HT-29 (cell line): ENCODE measurements at places on chromosomes 3 and 15. TPM values are rescaled to one million over a fixed set of nuclear protein-coding genes. Genes with fewer than 3 reads are reported as not detected.

DNA sequence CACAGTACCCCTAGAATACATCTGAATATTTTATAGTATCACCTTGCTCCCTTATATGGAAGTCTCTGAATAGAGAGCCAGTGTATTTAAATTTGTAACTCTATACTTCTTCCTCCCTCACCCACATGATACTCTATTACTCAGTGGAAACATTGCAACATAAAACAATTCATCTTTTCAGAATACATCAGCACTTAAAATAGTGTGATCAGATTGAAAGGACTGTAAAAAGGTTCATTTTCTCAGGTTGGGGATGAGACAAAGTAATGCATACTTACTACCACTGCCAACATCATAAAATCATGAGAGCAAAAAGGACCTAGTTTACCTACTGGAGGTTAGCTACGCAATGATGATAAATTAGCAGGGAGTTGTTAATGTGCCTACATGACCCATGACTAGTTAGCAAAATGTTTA lies 13.8 kb upstream of the THRB start:
- no peak for DNase-seq

DNA sequence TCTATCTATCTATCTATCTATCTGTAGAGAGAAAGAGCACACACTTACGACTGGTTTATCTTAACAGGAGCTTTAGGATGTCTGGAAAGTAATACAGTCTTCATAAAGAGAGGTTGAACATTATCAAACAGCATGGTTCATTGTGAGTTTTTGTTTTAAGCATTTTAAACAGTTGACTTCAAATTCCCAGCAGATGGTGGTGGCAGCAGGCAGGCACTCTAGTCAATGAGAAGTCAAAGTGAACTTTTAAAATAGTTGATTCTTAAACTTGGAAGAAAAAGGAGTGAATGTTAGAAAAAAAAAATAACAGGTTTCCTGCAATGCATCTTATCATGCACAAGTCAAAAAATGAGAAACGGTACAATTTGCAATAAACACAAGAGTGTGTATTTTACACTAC lies 432.7 kb downstream of the IL5RA start:
- no peak for DNase-seq

- DNase-seq, result no peak
These were observed 59.4 kb upstream of the TRIM71 start for GRCh38 chr3:32758375-32758753.

GRCh38 chr15:95134431-95135110 lies 903.2 kb downstream of the MCTP2 start:
- DNase-seq, result no peak

DNA sequence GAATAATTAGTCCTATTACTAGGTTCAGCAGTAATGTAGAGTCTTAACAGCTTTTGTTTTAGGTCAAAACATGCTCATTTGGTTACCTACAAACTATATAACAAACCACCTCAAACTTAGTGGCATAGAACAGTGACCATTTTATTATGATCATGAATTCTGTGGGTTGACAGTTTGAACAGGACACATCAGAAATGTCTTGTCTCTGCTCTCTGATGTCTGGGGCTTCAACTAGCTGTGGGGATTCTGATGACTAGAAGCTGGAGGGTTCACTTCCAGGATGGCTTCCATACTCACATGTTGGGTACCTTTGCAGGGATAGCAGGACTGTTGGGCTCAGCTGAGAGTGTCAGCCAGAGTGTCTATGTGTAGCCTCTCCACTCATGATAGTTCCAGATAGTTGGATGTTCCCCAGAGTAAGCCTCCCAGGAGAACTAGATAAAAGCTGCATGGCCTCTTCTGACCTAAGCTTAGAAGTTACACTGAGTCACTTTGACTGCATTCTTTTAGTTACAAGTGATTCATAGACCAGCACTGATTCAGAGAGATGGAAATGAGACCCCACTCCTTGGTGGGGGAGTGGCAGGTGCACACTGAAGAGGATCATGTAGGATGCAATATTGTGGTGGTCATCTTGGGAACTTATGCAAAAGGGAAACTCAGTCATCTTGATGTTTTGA lies 32.6 kb downstream of the PLCL2 start:
- DNase-seq, result no peak

GRCh38 chr3:46866032-46866595 lies 2.9 kb upstream of the MYL3 start:
- DNase-seq, result no peak

DNA sequence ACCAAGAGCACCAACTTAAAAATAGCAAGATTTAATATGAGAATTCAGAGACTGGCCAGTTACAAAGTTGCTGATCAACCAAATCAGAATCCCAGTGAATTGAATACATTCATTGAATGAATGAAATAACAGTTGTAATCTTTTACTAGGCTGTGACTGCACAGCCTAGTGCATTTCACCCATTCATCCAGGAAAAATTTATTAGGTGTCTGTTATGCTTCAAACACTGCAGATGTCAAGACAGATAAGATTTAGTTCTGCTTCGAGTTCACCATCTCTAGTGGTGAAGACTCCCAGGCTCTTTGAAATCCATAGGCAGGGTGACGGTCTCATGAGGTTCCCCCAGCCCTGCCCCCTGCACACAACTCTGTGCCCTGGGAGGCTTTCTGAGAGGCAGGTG lies 28.9 kb downstream of the TGM4 start:
- DNase-seq, result no peak

DNA sequence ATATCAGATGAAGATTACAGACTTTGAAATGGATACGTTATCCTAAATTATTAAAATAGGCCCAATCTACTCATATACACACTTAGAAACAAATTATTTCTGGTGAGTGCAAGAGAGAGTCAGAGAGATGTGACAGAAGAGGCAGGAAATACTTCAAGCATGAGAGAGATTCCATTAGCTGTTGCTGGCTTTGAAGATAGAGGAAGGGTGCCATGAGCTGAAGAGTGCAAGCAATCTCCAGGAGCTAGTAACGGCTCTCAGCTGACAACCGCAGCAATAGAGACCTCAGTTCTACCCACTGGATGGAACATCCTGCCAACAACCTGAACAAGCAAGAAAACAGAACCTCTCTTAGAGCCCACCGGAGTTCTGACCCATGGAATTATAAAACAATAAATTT lies 270.7 kb upstream of the SLITRK3 start:
- no peak for DNase-seq

DNA sequence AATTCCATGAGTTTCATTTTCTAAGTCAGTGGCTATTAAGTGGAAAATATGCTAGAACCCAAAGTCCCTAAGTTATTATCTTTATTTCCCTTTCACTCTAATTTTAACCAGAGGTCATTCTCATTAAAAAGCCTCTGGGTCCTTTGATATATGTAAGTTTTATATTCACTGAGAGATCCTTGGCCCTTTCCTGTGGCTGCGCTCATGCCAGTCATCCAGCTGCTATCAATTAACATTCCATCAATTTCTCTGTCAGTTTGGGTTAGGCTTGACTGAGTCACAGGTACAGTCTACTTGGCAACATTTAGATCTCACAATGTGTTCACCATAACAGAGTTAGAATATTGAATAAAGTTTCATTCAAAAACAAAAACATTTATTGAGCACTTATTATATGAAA lies 58.0 kb upstream of the FBN1 start:
- DNase-seq, result no peak

DNA sequence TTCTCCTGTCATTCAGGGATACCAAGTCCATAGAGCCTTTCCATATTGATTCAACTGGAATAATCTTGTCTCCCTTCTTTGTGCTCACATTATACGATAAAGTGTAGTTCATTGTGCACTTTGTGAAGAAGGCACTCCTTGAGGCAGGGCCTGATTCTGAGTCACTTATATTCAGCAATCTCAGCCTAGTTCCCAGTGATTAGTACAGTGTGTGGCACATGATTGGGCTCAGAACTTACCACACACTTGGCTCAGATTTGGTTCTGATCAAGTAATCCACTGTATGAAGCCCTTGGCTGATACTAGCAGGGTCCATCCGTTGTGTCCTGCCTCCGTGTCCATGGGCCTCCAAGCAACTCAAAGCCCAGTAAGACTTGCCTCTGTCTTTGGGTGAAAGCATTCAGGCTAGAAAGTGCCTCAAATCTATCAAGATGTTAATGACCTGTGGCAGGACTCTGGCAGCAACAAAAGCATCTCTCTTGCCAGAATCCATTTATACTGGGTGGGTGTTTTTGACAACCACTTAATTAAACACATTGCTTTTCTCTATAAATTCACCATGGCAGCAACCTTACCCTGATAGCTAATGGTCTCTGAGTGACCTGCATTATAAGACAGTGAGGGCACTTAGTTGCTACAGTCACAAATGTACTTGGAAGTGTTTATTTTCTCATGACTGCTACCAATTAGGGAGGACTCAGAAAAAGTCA lies 51.3 kb downstream of the TPRG1 start:
- DNase-seq, result no peak

DNA sequence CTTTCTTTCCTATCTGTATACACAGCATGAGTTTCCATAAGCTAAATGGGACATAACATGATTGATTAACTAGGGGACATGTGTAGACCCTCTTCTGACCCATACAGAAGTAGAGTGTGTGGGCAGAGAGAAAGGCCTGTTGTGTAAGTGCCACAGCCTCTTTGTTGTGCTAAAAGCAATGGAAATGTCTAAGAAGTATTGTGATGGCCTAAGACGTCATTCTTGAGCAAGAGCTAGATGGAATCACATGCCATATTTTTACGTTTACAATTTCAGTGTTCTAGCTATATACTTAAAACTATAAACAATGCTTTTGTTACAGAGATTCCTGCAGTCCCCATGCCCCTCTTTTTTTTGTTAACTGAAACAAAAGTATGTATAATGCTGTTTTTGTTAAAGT lies 61.9 kb downstream of the CD47 start:
- no peak for DNase-seq

- no peak for DNase-seq
These were observed 694.1 kb downstream of the AGBL1 start for GRCh38 chr15:86773736-86774135.

DNA sequence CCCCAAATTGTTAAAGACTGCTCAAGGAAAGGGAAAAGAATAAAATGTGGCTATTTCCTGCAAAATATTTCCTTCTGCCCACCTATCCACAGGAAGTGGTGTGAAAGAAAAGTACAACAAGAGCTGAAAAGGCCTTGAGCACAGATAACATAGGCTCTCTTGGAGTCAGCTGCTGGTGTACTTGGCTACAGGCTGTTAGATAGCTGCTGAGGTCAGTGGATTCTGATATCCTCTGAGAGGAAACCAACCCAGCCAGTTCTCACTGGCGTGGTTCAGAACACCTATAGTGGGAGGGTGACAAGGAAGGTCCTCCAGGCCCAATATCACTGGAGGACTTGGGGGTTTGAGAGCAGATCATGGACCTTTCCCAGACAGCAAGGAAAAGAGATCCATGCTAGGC lies 124.4 kb upstream of the GAP43 start:
- DNase-seq, result no peak

DNA sequence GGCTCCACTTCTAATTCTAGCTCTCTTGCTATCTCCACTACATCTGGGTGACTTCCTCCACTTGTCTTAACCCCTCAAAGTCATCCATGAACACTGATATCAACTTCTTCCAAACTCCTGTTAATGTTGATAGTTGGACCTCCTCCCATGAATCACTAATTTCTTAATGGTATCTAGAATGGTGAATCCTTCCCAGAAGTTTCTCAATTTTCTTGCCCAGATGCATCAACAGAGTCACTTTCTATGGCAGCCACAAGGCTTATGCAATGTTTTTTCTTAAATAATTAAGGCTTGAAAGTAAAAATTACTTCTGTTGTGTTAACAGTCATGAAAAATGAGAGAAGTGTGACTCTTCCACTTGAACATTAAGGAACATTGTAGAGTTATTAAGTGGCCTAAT lies 164.3 kb downstream of the PCCB start:
- no peak for DNase-seq

DNA sequence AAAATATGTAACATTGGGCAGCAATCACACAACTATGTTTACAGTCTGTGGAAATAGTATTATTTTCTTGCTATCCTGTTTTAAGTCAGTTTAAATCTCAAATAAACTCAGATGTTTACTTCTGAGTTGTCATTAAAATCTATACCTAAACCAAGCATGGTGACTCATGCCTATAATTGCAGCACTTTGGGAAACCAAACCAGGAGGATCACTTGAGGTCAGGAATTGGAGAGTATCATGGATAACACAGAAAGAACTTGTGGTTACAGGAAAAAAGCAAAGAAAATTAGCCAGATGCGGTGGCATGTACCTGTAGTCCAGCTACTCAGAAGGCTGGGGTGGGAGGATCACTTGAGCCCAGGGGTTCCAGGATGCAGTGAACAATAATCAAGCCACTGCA lies 631.6 kb upstream of the EPHA6 start:
- DNase-seq, result peak; percentile 43

DNA sequence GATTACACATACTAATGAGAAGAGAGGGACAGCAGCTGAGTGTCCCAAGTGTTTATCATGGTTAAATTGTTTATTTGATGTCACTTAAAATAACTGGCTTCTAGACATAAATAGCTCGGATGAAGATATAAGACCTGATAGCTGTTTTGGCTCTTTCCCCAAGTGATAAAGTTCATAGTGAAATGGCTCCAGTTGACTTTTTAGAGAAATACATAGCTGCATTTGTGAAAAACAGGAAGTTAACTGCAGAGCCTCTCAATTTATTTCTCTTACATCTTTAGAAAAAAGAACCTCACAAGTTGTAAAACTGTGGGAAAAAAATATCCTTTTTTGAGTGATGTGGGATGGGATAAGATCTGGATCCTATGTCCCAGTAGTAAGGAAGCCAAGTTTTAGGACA lies 332.9 kb upstream of the RASGRP1 start:
- no peak for DNase-seq

GRCh38 chr3:28042707-28043106 lies 198.7 kb upstream of the CMC1 start:
- DNase-seq, result no peak

DNA sequence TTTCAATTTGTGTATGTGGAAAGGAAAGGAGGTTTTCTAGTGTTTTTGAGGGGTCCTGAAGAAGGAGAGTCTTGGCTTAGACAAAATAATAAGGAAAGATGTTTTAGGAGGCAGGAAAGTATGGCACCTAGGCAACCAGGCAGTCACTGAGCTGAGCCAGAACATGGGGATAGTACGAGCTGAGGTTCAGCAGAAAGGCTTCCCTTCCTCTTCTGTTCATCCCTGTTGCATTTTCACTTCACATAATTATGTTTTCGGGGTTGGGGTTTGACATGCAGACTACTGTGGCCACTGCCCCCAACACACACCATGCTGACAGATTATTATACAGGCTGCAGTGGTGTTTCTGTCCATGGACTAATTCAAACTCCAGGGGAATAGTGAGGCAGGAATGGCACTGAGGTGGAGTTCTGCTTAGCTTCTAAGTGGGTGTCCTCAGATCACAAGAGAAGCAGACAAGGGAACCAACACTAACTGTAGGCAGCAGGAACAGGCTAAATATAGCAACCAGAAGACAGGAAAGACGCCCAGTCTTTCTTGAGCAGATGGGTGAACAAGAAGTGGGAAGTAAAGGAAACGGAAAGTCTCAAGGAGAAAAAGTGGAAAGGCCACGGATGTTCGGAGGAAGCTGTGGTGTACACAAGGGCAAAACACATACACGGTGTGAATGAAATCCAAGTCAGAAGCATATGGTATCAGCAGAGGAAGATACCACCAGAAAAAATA lies 305.8 kb downstream of the PLCL2 start:
- no peak for DNase-seq

GOLGA6L7 gene
- total RNA-seq, result not detected in 2 replicates

NR2C2 gene
- 14.1 and 18.0 TPM in 2 replicates for total RNA-seq

C3orf38 gene
- 3.1 and 3.3 TPM in 2 replicates for total RNA-seq

GOLGA8T gene
- not detected in 2 replicates for total RNA-seq

SCN11A gene
- total RNA-seq, result not detected in 2 replicates

UBE3A gene
- 95.2 and 105 TPM in 2 replicates for total RNA-seq

DLEC1 gene
- 0.58 and 0.94 TPM in 2 replicates for total RNA-seq

KNG1 gene
- total RNA-seq, result not detected in 2 replicates

GPR62 gene
- total RNA-seq, result not detected in 2 replicates
